ENCODE measurements at places on chromosomes 4 and X.

DNA sequence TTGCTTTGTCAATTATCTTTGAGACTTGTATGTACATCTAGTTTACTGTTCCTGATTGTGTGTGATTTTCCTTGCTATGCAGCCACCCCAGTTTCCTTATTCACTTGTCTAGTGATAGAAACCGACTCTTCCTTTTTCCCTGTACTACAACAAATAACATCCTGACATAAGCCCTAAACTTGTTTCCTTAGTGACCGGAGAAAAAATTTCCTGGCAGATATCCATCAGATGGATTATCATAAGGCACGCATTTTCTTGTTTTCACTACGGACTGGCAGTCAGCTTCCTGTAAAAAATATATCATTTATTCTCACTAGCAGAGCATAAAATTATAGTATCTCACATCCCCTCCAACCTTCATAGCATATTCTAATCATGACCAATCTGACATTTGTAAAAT, 410.7 kb downstream of the CENPC start:
- no peak for DNase-seq

DNA sequence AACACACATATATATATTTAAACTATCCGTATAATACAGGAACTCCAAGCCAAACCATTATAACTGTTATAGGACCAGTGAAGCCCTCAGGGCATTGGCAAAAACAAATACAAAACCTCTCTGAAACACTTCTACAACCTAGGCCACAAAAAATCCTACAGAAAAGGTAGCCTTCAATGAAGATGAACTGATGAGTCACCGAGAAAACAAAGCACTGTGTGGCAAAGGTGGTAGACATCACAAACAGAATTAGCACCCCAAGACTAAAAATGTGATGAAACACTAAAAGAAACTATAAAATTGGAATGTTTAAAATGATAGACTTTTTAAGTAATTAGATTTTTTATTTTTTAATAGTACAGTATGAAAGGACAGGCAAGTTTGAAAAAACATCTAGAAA, 5.5 kb upstream of the HSPA4L start:
- no peak for DNase-seq

DNA sequence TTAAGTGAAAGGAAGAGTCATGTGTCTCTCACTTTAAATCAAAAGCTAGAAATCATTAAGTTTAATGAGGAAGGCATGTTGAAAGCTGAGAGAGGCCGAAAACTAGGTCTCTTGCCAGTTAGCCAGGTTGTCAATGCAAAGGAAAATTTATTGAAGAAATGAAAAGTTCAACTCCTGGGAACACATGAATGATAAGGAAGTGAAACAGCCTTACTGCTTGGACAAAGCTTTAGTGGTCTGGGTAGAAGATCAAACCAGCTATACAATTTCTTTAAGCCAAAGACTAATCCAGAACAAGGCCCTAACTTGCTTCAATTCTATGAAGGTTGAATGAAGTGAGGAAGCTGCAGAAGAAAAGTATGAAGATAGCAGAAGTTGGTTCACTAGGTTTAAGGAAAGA, 24.9 kb downstream of the RHOH start:
- DNase-seq: no peak

DNA sequence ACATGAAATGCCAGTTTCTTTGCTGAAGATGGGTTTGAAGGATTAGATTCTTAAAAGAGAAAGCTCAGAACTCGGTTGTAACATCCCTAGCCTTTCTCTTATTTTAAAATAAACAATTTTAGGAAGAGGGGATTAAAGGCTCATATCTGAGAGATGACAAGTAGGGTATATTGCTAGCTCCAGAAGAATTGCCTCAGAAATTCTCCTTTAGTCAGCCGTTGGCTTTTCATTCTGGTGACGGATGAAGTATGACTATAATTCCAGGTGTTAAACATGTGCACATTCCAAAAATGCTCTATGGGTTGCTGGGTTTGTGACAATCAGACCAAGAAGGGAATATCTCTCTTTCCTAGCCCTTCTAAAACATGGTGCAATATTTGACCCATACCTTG, 17.8 kb downstream of the DKK2 start:
- DNase-seq: no peak

- DNase-seq: no peak
Measured at GRCh38 chr4:1869530-1870327, 1.5 kb upstream of the NSD2 start.

- no peak for DNase-seq
Measured at GRCh38 chr4:129334136-129334535, 238.2 kb downstream of the C4orf33 start.

DNA sequence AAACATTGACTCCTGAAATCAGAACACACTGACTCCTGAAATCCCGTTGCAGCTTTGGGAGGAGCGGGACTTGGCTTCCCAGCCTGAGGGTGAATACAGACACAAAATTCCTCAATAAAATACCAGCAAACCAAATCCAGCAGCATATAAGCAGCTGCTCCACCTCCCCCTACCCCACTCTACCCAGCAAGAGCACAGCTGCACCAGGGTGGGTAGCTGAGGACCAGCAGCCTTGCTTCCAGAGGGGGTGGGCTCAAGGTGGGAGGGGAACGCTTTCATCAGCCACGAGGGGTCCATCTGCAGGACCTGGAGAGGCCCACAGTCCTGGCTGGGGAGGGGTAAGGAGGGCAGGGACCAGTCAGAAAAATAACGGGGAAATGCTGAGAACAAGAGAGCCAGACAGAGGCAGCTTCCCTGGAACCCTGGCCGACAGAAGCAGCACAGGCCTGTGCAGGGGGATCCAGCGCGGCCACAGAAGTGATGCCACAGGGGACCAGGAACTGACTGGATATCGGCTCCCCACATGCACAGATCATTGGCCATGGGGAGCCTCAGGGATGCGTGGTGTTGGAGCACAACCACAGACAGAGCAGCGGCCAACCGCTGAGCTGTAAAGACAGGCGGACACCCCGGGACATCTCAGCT, 49.8 kb downstream of the FGFRL1 start:
- no peak for DNase-seq

DNA sequence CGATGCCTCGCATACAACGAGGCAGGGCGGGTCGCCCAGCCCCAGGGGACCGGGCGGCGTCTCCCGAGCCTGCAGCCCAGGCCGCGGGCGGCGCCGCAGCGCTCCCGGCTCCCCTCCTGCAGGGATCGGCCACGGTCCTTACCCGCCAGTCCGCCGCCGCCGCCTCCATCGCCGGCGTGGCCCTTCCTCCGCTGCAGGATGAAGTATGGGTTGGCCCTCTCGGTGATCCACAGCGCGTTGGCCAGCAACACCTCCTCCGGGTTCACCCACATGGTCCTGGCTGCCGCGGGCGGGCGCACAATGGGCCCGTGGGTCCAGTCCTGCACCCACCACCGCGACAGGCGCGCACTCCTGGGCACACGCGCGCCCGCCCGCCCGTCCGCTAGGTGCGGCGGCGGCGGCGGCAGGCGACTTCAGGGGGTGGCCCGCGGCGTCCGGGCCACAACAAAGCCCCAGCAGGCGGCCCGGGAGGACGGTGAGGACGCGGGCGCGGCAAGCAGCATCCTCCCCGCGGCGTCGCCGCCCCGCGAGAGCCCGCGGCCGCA, 339 bp downstream of the TBC1D9 start:
- no peak for DNase-seq

GRCh38 chr4:95068818-95069478, 311.2 kb downstream of the BMPR1B start:
- no peak for DNase-seq

DNA sequence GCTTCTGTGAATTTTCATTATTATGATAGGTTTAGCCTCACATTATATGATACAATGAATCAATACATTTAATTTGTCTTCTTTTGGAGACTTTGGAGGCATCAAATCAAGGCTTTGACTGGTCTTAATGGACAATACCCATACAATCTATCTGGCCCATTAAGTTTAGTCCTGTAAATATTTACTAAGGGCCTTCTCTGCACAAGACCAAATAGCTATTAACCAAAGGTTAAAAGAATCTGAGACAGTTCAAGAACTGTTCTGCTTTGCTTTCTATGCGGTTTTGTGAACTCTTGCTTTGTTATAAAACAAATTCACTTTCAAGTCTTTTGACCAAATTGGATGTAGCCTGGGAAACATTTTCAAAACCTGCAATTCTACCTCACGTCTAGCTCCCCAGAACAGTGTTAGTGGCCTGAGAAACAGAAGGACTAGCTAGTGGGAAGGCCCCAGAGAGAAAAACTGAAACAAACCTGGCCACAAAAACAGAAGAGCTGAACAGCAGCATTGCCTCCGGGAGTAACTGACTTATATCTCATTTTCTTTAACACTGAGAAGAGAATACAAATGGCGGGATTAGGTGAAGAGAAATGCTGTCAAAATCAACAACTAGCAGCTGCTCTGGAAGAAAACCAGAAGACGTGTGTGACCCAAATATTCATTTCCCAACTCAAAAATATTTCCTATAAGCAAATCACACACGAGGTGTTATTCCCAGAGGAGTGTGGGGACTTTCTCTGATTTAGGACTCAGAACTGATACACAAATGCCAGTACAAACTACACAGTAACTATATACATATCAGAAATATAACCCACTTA, 548 bp downstream of the TLR1 start:
- no peak for DNase-seq

DNA sequence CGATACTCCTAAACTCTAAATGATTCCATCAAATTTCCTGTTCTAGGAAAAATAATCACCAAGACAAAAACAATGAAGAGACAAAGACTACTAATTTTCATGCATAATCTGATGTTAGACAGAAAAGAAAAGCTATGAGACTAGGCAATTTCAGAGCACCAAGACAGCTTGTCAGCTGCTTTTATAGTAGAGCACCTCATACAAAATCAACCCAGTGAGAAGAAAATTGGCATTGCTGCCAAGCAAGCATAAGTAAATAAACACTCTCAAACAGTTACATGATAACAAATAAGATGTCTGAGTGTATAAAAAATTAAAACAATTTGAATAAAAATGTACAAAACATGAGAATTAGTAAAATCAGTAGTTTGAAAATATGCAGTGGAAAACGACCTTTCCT, 1544.6 kb downstream of the C4orf33 start:
- DNase-seq: no peak

GRCh38 chrX:154650221-154650510, 3.2 kb downstream of the CTAG2 start:
- no peak for DNase-seq

- DNase-seq: no peak
Measured at GRCh38 chr4:173835903-173836302, 305.9 kb upstream of the HAND2 start.

GRCh38 chr4:157143369-157143768, 67.4 kb downstream of the GLRB start:
- no peak for DNase-seq

DNA sequence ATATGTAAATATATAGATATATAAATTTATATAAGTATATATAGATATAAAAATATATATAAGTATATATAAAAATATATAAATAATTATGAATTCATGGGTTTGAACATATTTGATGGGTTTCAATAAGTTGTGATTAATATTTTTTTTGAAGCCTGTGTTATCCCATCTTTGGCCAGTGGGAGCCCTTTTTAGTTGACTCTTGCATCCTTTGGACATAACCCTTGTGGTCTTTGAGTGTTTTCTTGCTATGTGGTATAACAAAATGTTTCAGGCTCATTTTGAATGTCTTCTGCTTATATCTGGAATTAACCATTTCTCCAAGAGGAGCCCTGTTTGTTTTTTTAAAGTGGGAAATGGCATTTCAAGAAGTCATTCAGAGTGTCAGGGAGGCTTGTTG, 15.2 kb downstream of the SNX25 start:
- no peak for DNase-seq

DNA sequence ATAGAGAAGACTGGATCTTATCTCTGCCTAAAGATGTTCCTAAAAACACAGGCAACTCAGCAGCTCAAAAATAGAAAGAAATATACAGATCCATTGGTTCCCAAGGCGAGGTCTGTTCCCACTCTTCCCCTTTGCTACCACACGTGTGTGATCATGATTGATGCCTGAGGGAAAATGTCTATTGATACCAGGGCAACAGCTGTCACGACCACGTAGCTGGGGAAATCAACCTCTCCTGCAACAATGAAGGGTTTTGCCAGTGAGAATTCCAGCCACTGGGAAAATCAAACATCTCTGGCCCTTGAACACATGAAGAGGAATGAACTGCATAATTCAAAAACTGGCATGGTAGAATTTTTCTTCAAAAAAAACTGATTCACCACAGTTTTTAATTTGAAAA, 131.0 kb upstream of the MAP3K15 start:
- no peak for DNase-seq

DNA sequence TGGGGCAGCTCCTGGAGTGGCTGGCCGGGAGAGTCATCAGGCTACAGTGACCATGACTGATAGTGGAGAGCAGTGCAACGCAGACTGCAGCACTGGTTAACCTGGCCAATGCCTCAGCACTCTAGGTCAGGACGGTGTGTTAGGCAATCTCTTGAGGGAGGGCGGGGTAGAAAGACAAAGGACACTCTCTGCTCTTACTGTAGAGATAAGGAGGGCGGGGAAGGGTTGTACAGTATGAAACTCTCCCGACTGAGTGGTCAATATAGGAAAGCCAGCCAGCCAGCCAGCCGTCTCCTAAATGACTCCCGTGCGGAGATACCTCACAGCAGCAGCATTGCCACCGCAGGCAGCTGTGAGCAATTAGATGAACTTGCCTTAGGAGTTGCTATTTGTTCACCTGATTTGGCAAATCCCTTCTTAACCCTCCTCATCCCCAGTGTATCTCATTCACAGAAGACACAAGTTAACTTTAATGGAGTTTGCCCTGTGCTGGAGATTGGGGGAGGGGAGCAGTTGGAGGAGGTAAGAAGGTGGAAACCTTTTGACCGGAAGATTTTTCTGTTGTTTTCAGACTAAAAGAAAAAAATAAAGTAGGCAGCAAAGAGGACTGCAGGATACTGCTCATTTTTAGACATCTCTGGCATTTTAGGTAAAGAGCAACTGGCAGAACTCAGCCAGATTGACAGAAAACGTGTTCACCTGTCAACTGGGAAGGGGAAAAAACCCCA, 330.5 kb downstream of the HNRNPD start:
- no peak for DNase-seq

GRCh38 chr4:85569730-85570299, 94.9 kb downstream of the ARHGAP24 start:
- DNase-seq: no peak

DNA sequence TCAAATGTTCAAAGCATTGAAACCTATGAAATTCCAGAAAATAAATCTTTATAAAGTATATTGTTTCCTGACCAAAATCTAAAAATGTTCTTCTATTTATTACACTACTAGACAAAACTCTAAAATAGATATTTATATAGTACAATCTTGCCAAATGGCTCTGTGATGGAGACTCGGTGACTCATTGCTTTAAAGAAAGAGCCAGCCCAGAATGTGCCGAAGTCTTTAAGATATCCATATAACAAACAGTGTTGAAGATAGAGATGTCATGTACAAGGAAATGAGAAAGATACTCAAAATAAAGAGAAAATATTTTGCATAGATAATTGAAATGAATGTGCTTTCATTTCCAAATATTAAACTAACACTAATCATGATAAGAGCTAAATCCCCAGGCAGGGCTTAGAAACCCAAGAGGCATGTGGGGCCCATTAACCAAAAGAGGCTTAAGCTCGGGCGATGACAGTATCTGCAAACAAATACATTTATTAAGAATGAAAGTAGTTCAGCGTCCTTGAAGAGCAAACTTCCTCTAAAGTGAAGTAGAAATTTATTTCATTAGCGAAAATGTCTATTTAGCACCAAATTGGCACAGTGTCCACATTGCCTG, 102.1 kb upstream of the FAM9B start:
- no peak for DNase-seq

GRCh38 chrX:66203114-66203513, 39.1 kb downstream of the HEPH start:
- DNase-seq: no peak

GRCh38 chrX:45807572-45808425, 607.1 kb upstream of the DIPK2B start:
- DNase-seq: no peak

- no peak for DNase-seq
Measured at GRCh38 chr4:106362086-106362825, 6.3 kb downstream of the GIMD1 start.
